ENCODE measurements at places on chromosomes 2 and 18.

DNA sequence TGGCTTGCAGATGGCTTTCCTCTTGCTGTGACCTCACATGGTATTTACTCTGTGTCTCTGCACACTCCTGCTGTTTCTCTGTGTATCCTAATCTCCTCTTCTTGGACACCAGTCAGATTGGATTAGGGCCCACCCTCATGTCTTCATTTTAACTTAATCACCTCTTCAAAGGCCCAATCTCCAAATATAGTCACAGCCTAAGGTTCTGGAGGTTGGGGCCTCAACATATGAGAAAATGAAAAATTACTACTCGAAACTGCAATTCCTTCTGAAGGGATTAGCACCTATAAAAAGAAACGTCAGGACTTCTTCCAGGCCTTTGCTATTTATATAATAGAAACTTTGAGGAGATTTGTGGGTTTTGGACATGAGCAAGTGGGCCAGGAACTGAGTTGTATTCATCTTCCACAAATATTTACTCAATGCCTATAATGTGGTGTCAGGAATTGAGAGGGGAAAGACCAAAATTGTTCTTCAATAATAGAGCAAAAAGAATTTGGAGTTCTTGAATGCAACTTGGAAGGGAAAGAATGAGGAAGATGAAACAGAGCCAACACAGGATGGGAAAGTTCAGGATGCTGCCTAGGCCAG lies 270.0 kb upstream of the FN1 start:
- DNase-seq: no peak

- no peak for DNase-seq
Observed at GRCh38 chr2:3292416-3292815, 85.2 kb downstream of the EIPR1 start.

DNA sequence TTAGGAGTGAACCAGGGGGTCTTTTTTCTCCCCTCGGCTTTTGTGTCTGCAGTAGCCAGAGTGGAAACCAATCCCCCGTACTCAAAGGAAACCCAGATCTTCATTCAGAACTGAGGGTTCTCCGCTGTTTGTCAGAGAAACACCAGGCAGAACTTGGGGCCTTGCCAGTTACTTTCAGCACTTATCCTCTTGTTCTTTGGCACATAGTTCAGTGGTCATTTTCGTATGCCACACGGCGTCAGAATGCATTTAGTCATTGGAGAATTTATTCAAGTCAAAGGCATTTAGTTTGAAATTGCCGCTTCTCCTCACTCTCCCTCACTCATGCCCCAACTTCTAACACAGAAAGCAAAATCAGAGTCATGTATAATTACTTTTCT lies 102.9 kb downstream of the CABLES1 start:
- DNase-seq: no peak

GRCh38 chr2:50443868-50444630 lies 587.9 kb downstream of the NRXN1 start:
- DNase-seq: no peak

GRCh38 chr2:20448977-20449306 lies 2.1 kb downstream of the RHOB start:
- DNase-seq: no peak
